ENCODE measurements at places on chromosomes 5 and 9.
A peak's percentile ranks its signal among the peaks of the same experiment; 100 is the strongest.

GRCh38 chr5:132695956-132696355, 22.2 kb downstream of the IL4 start:
- no peak for DNase-seq

GRCh38 chr9:22211588-22212360, 202.7 kb upstream of the CDKN2B start:
- DNase-seq, result no peak

DNA sequence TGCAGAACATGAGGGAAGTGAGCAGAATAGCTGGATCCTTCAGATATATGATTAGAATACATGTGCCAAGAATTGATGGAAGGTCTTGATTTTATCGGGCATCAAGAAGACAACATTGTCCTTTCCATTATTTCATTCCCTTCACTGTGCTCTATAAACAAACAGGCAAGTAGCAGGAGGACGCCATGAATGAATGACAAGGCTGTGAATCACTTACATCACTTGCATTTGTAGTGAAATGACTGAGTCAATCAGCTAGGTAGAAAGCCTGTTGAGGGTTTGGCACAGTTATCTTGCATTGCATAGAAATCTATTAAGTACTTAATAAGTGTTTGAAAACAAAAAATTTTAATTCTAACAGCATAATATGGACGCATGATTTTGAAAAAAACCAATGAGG, 548.8 kb upstream of the IZUMO3 start:
- no peak for DNase-seq

- no peak for DNase-seq
Measured at GRCh38 chr9:135463140-135463539, 16.4 kb upstream of the PPP1R26 start.

GRCh38 chr5:132093271-132093670, 19.7 kb downstream of the CSF2 start:
- no peak for DNase-seq

- DNase-seq, result no peak
Measured at GRCh38 chr5:104789366-104789765, 1226.8 kb upstream of the NUDT12 start.

DNA sequence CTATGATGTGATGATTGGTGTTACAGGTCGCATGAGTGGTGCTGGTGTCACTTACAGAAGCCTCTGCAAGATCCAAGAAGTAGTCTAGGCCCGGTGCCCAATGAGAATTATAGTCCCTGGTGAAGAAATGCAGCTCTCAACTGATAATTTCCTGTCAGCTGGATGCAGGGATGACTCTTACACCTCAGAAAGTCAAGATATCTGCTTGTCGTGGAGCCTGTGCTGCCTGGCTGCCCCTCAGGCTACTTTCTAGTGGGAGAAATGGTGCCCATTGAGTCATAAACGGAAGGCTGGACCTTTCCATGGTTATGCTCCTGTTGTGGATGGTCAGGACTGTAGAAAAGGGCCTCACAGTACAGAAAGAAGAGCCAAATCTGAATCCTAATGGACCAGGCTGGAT, 46.8 kb upstream of the NXNL2 start:
- no peak for DNase-seq

- peak; percentile 28 for DNase-seq
Measured at GRCh38 chr9:38008168-38009034, 60.6 kb downstream of the SHB start.

- DNase-seq, result no peak
Measured at GRCh38 chr5:30908356-30908755, 285.1 kb upstream of the CDH6 start.

DNA sequence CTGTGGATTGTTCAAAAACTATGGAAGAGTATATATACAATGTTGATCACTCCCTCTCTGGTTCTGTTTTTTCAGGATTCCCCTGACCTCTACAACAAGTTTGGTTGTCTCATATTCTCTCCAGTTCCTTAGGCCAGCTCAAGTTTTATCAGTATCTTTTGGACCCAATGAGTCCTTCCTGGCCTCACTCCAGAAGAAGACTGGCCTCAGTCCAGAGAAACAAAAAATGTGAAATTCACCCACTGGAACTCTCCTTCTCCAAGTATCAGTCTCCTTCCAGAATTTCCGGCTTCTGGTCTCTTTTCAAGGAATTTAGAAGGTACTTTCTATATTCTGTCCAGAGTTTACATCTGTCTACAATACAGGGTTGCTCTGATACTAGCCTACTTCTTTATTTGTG, 537.8 kb upstream of the FTMT start:
- no peak for DNase-seq

DNA sequence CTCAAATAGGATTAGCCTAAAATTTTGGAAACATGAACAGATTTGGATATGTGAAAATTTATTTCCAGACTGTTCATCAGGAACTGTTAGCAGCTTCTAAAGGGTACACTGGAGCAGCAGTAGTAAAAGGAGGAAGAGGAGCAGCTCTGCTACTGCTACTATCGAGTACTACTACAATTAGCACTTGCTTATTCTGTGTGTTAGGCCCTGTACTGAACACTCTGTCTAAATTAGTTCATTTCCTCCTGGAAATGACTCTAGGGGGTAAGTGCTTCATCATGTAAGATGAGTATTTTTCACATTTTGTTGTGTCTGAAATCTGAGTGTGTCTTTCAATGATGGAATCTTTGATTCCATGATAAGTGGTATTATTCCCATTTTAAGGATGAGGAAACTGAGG, 9.8 kb downstream of the CD274 start:
- DNase-seq, result no peak

GRCh38 chr5:38423276-38424147, 132.9 kb downstream of the LIFR start:
- no peak for DNase-seq

DNA sequence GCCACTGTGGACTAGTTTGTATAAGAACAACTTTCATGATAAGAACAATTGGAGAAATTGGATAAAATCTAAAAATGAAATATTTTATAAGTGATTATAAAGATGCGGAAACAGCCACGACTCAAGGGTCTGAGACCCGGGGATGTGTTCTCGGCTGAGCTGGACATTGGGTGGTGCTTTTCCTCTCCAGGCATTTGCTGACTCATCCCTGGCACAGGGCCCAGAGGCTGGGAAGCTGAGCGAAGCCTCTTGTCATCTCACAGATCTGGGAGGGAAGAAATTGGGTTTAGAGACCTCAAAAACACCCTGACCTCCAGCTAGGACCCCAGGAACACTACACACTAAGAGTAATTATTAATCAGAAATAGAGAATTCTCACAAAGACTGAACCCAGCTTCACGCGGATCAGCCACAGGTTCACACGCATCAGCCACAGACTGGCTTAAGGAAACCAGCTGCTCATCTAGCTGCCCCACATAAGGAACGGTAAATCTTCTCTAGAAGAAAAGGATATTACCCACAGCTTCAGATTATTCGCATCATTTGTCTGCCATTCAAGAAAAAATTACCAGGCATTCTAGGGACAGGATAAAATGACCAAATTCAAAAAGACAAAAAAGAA, 2.8 kb upstream of the OR2V1 start:
- DNase-seq, result no peak

DNA sequence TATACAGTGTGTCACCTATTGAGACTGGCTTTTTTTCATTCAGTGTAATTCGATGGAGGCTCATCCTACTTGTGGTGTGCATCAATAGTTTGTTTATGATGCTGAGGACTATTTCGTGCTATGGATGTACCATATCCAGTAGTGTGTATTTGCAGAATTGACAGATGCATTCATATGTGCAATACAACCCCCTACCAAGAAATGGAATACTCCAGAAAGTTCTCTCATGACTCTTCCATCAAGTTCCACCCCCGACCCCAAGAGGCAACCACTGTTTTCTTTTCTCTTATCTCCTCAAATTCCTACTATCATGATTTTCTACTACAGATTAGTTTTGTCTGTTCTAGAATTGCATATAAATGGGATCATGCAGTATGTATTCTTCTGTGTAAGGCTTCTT, 21.9 kb downstream of the FBXO10 start:
- no peak for DNase-seq

GRCh38 chr5:144298658-144299057, 128.0 kb downstream of the KCTD16 start:
- DNase-seq, result no peak

DNA sequence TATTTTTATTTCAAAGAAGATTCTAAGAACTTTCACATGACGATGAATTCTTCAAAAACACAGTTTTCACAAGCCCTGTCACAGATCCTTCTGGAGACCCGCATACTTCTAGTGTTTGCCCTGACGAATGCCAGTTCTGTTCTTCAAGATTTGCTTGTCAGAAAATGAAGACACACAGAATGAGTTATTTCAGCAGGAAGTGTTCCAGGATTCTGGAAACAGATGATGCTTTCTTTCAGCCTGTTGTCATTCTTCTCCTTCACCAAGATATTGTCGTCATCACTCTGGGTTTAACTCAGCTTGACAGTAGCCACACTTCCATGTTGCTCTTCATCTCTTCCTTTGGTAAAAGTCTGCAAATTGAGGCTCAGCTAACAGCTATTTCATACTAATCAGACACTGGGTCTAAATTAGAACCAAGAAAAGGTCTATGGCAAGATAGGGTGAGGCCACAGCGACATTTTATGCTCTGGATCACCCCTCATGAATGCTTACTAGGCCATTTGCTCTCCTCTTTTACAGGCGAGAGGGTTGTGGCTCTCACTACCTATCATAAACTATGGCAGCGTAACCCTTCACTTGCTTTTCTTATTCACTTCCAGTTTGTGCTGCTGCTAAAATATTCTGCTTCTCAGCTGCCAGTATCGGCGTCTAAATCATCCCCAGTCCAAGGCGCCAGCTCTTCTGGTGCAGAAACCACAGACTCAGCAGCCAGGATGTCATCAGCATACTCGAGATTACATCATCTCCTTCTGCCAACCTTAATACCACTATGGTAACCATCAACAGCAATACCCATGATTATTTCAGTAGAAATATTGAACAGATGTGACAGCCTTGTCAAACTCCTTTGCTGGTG, 159.6 kb upstream of the TBCA start:
- DNase-seq, result peak; percentile 24

DNA sequence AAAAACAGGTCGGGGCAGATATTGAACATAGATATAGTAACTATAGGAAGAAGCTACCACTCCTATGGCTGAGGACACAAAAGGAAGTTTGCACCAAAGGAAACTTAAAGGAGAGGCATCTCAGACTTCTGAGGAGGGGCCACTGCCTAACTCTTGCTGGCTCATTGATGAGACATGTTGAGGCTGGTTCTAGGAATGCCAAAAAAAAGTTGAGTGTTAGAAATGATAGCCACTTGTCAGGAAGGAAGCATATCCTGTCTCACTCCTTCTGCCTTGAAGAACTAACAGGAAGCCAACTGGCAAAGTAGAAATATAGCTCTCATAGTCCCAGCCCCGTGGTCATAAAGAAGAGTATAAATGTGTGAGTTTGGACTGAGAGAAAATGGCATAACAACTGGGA, 23.3 kb upstream of the STOM start:
- DNase-seq, result no peak
